ENCODE measurements at places on chromosomes 6 and 20. TPM values are rescaled to one million over a fixed set of nuclear protein-coding genes. Genes with fewer than 3 reads are reported as not detected.

GRCh38 chr6:47156196-47156595 lies 114.1 kb upstream of the ADGRF1 start:
- DNase-seq = no peak

The CD83 gene
- 1.6 TPM for total RNA-seq

DNA sequence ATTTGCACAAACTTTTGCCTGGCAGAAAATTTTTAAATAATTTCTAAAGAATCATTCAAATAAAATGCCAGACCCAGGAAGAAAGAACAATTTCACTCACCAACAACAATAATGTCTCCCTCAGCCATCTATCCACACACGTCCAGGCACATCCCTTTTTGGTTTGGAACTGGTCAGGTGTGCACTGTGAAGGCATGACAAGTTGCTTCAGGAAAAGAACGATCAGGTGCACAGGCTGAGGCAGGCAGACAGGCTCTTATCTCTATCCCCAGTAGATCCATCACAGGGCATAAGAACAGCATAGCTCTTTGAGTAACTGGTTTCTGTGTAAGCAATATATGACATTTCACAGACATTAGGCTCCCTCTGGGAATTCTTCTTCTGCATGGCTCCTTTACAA lies 18.1 kb upstream of the NXT1 start:
- DNase-seq = no peak

- DNase-seq = peak; percentile 26
Observed at GRCh38 chr6:82057846-82058554, 189.5 kb downstream of the IBTK start.

DNA sequence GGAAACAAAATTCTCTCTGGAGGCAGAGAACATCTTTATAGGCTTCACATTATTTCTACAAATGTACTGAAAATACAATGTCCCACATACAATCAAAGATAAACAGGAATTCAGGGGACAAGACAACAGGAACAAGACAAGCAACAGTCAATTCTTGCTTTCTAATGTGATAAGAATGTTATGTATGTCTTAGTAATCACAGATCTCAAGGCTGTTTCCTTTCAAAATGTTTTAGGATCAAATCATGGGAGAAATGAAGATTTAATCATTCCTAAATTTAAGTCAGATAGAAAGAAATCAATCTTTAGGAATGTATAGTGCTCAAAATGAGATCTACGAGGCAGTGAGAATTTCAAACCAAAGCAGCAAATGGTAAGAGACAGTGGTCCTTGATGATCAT lies 32.1 kb downstream of the NEDD9 start:
- DNase-seq = no peak

DNA sequence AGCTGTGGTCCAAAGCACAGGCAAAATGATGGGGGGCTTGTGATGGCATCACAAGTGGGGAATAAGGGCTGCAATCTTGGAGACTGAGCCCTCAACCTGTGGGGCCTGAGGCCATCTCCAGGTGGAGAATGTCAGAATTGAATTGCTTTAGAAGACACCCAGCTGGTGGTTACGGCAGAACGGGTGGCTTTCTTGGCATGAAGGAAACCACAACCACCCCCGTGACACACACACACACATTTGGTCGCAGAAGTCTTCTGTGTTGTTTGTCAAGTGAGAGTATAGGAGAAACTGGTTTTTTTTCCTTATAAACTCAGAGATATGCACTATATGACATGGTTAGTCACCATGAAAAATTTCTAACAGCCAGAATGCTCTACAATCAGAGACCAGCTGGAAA lies 139.5 kb upstream of the CDH4 start:
- DNase-seq = no peak

GRCh38 chr20:63159826-63160640 lies 55.9 kb downstream of the YTHDF1 start:
- no peak for DNase-seq

The NKX2-4 gene
- total RNA-seq = not detected

The RAB44 gene
- total RNA-seq = not detected

Measured in pulmonary artery endothelial cell (primary cell).